ENCODE measurements at places on chromosomes 6 and 20. TPM values are rescaled to one million over a fixed set of nuclear protein-coding genes. Genes with fewer than 3 reads are reported as not detected.

- H3K27ac ChIP-seq = no peak overlapping the region
- no peaks in the 10 kb centered on the region for H3K4me1 ChIP-seq
- no peaks in the 10 kb centered on the region for H3K36me3 ChIP-seq
- no peak for DNase-seq
- H3K4me3 ChIP-seq = no peak overlapping the region
Measured at GRCh38 chr6:168370310-168370991, 50.9 kb upstream of the DACT2 start.

DNA sequence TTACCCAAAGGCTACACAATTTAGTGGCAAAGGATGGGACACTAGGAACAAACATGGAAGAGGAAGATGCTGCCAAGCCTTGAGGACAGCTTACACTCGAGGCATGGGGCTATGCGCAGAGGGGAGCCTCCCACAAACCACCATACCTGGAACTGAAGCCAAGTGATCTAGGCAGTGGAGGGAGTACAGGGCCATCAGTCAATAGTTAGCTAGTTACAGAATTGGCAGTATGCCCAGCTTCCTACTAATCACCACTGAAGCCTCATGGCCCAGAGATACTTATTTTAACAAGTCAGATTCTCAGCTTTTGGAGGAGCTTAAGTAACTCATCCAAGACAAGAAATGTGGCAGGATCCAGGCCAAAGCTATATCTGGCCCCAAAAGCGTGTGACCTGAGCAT, 226.6 kb upstream of the MOCS1 start:
- no peak overlapping the region for H3K27ac ChIP-seq
- H3K27me3 ChIP-seq = no peaks in the 10 kb centered on the region
- H3K4me3 ChIP-seq = no peak overlapping the region
- DNase-seq = no peak
- no peaks in the 10 kb centered on the region for H3K4me1 ChIP-seq

DNA sequence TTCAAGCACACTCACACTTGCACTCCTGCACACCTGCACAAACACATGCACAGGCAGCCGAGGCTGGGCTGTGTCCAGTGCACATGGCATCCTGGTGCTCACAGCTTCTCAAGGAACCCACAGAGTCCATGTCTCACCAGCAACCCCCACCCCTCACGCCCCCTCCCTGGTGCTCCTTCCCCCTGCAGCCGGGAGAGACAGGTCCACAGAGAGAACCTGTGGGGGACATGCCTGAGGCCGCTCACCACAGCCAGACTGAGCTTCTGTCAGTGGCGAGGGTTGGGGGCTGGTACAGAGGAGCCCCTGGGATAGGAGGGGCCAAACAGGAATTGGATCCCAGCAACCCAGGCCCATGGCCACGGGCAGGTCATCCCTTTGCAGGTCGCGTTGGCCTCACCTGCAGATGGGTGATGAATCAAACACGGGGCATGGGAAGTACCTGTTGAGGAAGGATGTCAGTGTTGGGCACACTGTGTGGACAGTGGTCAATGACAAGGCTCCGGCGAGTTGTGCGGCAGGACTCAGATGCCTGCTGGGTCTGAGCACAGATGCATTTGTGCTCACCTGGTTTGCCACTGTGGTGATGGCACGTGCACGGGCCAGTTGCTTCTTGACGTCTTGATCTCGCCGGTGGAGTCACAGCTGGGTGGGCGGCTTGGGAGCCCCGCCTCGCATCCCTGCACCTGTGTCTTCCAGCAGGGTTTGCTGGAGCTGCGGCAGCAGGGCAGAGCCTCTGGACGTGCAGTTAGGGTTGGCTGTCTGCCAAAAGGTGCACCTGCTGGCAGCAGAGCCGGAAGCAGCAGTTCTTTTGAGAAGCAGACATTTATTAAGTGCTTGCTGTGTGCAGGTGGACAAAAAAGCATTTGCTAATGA, 113.0 kb downstream of the ERMARD start:
- no peaks in the 10 kb centered on the region for H3K4me1 ChIP-seq
- H3K36me3 ChIP-seq = no peaks in the 10 kb centered on the region
- DNase-seq = no peak
- no peaks in the 10 kb centered on the region for H3K27me3 ChIP-seq
- no peak overlapping the region for H3K4me3 ChIP-seq

DNA sequence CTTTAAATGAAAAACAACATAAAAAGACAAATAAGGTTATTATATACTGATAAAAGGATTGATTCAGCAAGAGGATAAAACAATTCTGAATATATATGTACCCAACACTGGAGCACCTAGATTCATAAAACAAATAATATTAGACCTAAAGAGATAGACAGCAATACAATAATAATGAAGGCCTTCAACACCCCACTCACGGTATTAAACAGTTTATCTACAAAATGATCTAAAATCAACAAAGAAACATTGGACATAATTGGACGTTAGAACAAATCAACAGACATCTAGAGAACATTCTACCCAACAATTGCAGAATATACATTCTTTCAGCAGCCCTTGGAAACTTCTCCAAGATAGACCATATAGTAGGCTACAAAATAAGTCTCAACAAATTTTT, 24.1 kb downstream of the TREM1 start:
- H3K36me3 ChIP-seq = no peaks in the 10 kb centered on the region
- H3K27me3 ChIP-seq = no peaks in the 10 kb centered on the region
- no peak overlapping the region for H3K27ac ChIP-seq
- H3K4me3 ChIP-seq = no peak overlapping the region

DNA sequence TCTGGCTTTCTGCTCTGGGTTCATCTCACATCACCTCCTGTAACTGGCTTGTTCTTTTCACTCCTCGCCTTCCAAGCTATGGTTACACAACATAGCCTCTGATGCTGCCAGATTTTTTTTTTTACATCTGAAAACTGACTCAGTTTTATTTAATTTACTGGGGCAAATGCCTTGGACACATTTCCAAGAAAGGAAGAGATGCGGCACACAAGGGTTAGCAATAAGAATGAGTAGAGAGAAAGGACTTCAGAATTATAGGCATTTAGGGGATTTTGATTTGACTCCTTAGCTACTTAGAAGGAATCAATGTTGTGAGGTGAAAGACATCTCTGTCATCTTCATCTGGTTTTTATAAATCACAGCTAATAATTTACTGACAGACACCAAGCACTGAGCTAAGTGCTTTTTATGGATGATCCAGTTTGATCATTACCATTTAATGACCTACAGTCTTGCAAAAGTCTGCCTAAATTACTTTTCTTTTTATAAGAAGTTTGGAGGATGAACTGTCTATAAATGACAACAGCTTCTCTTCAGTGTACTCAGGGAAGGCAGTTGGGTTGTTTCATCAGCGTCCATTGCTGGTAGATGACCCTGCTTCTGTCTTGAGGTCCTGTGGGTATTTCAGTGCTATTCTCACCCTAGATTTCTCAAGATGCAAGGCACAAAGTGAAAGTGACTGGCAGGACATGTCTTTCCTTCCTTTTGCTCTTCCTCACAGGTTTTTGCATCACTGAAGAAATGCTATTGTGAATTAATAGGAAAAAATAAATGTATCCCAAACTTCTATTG, 31.1 kb downstream of the LAMA4 start:
- H3K4me3 ChIP-seq = no peak overlapping the region
- H3K27ac ChIP-seq = no peak overlapping the region
- no peaks in the 10 kb centered on the region for H3K36me3 ChIP-seq
- no peak for DNase-seq

DNA sequence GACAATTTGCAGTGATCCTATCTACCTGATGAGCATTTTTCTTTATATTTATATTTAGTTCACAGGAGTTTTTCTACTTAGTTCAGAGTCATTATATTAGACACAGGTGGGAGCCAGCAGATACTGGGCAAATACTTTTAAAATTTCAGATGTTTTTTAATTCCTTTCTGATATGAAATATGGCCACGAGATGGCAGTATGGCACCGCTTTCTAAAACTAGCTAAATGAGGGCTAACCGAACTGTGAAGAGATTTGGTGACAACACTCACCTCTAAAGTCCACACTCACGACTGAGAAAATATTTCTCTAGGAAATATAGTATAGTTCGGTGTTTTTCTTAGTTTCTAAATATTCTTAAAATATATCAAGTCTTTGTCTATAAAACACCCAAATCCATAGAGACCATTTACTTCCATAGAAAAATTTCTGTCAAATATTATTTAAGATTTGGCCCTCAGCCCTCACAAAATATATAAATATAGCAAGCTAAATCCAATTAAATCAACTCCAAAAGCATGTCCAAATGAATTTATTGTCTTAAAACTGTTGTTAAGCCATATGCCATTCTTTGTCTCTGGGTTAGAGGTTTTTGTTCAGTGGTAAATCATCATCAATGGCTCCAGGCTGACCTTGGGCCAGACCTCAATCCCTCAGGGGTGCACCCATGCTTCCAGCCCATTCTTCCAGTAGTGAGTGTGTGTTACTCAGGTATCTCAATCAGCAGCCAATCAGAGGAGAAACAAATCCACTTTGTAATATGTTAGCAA, 63.6 kb downstream of the HUS1B start:
- H3K27me3 ChIP-seq = no peaks in the 10 kb centered on the region
- DNase-seq = peak; percentile 13
- peaks cover 8% of the 10 kb centered on the region for H3K36me3 ChIP-seq
- no peak overlapping the region for H3K27ac ChIP-seq
- no peak overlapping the region for H3K4me3 ChIP-seq

GRCh38 chr20:36744764-36745191, 1.1 kb downstream of the NDRG3 start:
- H3K4me3 ChIP-seq = 0 out of 2 replicates have a peak overlapping the region, but pooled peaks have one; percentile 94
- H3K4me1 ChIP-seq = no peaks in the 10 kb centered on the region
- H3K27ac ChIP-seq = no peak overlapping the region
- no peaks in the 10 kb centered on the region for H3K27me3 ChIP-seq
- no peaks in the 10 kb centered on the region for H3K36me3 ChIP-seq

- H3K27me3 ChIP-seq = no peaks in the 10 kb centered on the region
- no peaks in the 10 kb centered on the region for H3K4me1 ChIP-seq
- no peak for DNase-seq
- H3K27ac ChIP-seq = no peak overlapping the region
- no peak overlapping the region for H3K4me3 ChIP-seq
Measured at GRCh38 chr20:4633780-4634179, 87.9 kb upstream of the PRND start.

DNA sequence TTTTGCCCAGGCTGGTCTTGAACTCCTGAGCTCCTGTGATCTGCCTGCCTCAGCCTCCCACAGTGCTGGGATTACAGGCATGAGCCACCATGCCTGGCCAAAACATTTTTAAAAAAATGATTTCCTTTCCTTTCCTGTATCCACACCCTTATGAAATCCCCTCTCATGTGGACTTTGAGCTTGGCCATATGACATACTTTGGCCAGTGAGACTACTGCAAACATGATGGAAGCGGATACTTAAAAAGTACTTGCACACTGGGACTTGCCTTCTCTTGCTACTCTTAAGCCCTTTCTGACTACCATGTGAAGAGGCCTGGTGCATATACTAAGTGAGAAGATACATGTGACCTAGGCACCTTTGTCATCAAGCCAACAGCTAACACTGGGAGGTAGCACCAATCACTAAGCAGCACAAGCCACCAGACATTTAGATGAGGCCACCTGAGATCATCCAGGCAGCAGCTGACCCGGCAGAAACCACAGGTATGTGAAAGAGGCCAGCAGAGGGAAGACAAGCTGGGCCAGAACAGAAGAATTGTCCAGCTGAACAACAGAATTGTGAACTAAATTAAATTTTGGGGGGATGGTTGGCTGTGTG, 78.5 kb upstream of the HDAC2 start:
- no peaks in the 10 kb centered on the region for H3K4me1 ChIP-seq
- no peaks in the 10 kb centered on the region for H3K36me3 ChIP-seq
- H3K27ac ChIP-seq = no peak overlapping the region
- H3K27me3 ChIP-seq = no peaks in the 10 kb centered on the region
- no peak overlapping the region for H3K4me3 ChIP-seq
- DNase-seq = no peak

DNA sequence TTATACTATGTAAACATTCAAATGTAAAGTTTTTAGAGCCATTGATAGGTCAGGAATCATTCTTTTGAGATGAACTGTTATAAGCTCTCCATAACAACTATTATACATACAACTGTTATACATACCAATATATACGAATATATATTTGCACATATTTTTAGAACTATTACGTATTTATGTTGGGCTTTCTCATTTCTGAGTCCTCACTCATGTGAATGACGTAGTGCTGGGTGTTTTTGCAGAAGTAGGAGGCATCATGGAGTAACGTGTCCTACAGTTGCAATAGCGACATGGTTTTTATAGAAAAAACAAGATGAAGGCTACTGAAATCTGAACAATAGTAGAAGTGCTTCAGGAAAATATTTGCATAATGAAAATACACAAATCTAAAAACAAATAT, 36.4 kb upstream of the ADGRF4 start:
- H3K4me3 ChIP-seq = no peak overlapping the region
- DNase-seq = no peak
- H3K36me3 ChIP-seq = no peaks in the 10 kb centered on the region
- H3K27ac ChIP-seq = no peak overlapping the region
- H3K4me1 ChIP-seq = no peaks in the 10 kb centered on the region

DNA sequence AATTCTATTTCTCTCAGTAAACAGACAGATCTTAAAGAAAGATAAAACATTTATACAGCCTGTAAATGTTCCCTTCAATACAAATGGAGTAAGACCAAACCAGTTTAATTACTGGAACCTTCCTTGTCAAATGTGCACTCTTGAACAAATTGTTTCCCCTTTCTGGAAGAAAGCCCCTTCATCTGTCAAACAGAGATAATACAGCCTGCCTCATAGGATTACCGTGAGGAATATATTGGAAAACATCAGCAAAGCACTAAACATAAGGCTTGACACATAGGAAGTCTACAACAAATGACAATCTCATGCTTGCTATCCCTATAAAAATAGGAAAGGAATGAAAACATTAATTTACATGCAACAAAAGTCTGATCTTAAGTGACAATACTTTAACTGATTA, 173.8 kb downstream of the PTPRK start:
- no peak overlapping the region for H3K27ac ChIP-seq
- H3K27me3 ChIP-seq = no peaks in the 10 kb centered on the region
- H3K4me1 ChIP-seq = no peaks in the 10 kb centered on the region
- no peaks in the 10 kb centered on the region for H3K36me3 ChIP-seq
- no peak for DNase-seq

DNA sequence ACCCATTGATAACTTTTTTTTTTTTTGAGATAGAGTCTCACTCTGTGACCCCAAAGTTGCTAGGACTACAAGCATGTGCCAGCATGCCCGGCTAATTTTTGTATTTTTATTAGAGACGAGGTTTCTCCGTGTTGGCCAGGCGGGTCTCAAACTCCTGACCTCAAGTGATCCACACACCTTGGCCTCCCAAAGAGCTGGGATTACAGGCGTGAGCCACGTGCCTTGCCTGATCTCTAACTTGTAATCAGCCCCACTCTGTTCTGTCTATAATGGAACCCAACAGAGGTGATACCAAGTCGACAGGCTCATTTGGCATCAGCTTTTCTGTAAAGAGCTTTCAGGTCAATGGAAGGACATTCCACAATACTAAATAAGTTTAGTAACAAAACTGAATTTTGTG, 99.4 kb downstream of the HFE start:
- no peaks in the 10 kb centered on the region for H3K36me3 ChIP-seq
- no peak overlapping the region for H3K4me3 ChIP-seq
- no peak for DNase-seq
- no peaks in the 10 kb centered on the region for H3K27me3 ChIP-seq
- H3K4me1 ChIP-seq = peaks cover 23% of the 10 kb centered on the region

GRCh38 chr6:33692078-33692759, 19.3 kb downstream of the UQCC2 start:
- H3K4me1 ChIP-seq = peaks cover 28% of the 10 kb centered on the region
- H3K27me3 ChIP-seq = no peaks in the 10 kb centered on the region
- no peak overlapping the region for H3K27ac ChIP-seq
- H3K4me3 ChIP-seq = no peak overlapping the region

WFDC5 gene
- total RNA-seq = not detected

TRIM31 gene
- total RNA-seq = 0.18 TPM

DPPA5 gene
- not detected for total RNA-seq
